ENCODE measurements at places on chromosomes 6 and 20.
A peak's percentile ranks its signal among the peaks of the same experiment; 100 is the strongest.

DNA sequence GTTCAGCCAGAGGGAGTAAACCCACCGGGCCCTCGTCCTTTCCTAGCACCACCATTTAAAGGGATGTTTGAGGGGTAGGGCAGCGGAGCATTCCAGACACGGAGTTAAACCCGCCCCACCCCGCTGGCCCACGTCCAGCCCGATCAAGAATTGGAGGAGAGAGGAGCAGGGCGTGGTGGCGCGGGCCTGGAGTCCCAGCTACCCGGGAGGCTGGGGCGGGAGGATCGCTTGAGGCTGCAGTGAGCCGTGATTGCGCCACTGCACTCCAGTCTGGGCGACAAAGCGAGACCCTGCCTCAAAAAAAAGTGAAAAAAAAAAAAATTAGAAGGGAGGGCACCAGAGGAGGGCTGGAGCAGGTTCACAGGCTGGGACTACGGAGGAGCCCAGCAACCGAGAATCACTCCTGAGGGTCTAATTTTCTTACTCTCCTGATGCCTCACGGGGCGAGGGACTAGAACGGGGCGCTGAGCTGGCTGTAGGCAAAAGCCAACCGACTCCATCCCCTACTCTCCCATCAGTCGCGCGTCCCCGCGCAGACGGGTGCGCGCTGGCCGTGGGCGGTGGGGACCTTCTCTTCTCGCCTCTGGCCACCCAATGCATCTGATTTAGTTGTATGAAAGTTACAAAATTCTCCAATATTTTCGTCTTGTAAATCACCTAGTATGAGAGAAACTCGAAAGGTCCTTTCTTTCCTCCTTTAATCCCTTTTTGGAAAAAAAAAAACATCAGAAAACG is 6.1 kb upstream of the HSPA1B start:
- DNase-seq: peak; percentile 54

DNA sequence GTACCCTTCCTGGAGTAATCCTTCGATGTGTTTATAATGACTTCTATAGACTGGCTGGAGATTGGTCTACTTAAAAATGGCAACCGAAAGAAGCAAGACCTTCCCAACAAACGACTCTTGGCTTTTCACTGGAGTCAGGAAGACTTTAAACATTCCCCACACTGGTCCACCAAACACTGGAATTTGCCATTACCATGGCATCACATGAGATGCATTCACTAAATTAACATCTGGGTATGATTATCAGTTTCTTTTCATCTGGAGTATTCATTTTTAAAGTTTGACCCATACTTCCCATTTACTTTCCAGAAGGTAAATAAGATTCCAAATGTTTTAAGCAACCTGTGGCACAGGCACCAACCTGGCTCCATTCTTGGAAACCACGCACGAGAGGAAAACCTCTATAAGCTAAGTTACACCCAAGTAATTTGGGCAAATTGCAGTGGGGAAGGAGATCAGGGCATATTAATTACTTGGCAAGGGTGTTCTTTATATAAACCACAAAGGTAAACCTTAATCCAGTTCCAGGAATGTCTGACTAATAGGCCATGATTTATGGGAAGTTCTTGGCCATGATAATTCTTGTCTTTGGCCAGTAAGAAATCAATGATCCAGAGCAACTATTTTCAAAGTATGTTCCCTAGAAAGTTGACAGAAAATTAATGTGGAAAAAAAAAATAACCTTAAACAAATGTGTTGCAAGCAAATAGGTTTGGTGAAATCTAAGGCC is 190.0 kb upstream of the COL21A1 start:
- DNase-seq: no peak

GRCh38 chr6:148530394-148530953 is 187.8 kb downstream of the SASH1 start:
- peak; percentile 18 for DNase-seq

DNA sequence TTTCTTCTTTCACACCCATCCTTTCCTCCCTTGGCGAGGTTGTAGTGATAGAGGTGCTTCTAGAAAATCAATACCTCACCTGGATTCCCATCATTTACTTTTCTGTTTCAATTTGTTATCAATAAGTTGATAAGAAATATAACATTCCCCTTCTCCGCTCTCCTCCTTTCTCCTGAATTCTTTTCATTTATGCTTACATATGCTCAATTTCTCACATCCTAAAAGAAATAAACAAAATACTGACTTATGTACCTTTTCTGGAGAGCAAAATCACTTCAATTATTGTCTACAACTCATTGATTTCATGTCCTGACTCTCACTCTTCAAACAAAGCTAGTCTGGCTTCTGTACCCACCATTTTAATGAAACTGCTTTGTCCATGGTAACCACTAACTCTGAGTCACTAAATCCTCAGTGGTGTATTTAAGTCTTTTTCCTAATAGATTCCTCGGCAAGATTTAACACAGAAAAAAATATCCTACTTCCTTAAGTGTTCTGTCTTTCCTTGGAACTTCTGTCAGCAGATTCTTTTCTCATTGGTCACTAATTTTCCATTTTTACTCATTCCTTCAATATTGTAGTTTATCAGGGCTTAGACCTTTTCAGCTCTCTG is 289.6 kb downstream of the RFPL4B start:
- DNase-seq: no peak

DNA sequence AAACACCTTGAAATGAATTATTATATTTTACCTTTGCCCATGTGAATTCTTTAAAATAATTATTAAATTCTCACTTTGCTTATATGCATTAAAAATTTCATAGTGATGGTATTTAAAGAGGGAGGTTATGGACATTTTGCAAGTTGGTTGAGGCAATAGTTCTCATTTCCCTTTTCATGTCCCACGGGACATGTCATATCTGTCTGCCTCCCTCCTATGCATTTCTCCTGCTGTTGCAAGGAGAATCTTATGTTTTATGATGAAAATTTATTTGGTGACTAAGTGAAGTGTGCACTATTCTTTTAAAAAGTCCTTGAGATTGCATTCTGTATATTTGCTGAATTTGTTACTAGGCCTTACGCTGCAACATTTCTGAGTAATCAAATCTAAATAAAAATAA is 67.2 kb downstream of the UTRN start:
- DNase-seq: no peak

DNA sequence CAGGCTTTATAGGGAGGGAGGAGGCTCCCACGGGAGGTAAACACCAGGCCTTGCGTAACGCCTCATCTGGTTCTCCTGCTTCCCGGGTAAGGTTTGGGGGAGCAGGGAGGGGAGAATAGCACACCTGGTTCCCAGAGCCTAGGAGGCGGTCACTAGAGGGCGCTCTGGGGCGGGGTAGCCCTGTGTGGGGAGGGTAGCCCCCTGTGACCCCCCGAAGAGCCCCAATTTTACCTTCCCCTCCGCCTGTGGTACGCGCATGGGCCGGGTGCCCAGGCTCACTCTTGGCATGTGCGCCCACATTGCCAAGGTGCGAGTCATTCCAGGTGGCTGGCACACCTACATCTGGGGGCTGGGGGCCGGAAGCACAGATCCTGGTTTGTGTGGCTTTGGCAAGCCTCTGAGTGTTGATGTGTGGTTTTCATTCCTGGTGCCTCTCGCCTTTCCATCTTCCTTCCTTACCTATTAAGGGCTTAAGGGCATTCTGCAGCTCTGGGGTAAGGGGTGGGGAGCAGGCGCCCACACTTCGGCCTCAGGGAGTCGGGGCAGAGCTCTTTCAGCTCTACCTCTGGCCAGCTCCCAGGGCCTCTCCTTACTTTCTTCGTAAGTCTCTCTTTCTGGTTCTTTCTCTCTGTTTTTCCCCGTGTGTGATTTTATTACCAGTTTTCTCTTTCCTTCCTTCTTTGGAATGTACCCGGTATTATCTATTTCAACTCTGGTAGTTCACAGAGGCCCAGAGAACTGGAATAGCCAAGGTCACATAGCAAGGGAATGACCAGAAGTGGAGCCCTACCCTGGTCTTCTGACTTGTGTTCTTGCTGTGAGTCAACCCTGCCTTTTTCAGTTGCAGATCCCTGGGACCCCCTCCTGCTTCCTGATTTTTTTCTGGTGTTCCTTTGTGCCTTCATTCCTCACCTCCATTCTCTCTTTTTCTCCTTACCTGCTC is 492 bp upstream of the RNF39 start:
- no peak for DNase-seq

- DNase-seq: no peak
Observed at GRCh38 chr20:64140061-64140931, 24.0 kb upstream of the MYT1 start.

- DNase-seq: peak; percentile 73
Observed at GRCh38 chr6:45555981-45556771, 178.4 kb upstream of the SUPT3H start.

DNA sequence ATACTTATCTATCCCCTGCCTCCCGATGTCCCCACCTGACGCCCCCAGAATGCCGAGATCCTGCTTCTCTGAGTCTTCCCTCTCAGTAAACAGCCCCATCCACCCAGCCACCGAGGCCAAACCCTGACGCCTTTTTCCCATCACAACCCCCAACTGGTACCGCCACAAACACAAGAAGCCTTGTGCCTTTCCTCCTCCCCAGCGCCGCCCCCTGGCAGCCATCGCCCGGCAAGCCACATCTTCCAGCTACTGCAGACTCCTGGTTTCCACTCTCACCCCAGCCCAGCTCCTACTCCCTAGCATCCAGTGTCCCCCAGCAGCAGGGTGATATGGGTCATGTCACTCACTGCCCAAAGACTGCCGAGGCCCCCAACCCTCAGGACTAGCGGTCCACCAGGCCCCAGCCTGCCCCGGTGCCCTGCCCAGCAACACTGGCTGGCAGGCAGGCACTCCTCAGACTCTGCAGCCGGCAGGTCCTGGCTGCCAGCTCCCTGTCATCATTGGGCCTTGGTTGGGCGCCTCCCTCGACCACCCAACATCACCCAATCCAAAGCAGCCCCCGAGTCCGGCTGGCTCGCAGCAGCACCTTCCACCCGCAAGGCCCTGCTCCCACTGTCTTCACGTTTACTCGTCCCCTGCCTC is 11.2 kb downstream of the TCFL5 start:
- DNase-seq: no peak

- DNase-seq: no peak
Observed at GRCh38 chr6:164130585-164130984, 716.1 kb downstream of the QKI start.

GRCh38 chr6:16049168-16049567 is 79.7 kb upstream of the MYLIP start:
- no peak for DNase-seq

- no peak for DNase-seq
Observed at GRCh38 chr20:36101192-36101591, 53.3 kb upstream of the EPB41L1 start.

GRCh38 chr6:38194589-38194988 is 375.1 kb downstream of the ZFAND3 start:
- DNase-seq: no peak

DNA sequence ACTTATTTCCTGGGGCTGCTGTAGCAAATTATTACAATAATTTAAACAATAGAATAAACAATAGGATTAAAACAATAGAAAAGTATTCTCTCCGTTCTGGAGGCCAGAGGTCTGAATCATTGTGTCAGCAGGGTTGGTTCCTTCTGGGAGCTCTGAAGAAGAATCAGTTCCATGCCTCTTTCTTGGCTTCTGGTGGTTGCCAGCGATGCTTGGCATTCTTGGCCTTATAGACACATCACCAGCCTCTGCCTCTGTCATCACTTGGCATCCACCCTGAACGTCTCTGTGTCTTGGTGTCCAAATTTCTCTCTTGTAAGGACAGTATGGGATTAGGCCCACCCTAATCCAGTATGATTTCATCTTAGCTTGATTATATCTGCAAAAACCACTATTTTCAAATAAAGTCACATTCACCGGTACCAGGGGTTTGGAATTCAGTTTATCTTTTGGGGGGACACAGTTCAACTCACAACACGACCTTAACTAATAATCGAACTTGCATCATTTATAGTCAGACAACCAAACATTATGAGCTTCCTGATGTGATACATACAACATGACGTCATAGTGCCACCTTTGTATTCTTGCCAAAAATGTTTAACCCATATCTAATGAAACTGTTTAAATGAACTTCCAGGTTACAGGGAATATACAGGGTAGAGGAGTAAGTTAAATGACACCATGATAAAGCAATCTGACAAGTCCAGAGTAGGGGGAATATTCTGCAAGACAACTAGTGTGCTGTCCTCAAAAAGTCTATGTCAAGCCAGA is 84.7 kb upstream of the RNF24 start:
- no peak for DNase-seq

GRCh38 chr6:134830940-134831339 is 119.0 kb downstream of the ALDH8A1 start:
- no peak for DNase-seq

DNA sequence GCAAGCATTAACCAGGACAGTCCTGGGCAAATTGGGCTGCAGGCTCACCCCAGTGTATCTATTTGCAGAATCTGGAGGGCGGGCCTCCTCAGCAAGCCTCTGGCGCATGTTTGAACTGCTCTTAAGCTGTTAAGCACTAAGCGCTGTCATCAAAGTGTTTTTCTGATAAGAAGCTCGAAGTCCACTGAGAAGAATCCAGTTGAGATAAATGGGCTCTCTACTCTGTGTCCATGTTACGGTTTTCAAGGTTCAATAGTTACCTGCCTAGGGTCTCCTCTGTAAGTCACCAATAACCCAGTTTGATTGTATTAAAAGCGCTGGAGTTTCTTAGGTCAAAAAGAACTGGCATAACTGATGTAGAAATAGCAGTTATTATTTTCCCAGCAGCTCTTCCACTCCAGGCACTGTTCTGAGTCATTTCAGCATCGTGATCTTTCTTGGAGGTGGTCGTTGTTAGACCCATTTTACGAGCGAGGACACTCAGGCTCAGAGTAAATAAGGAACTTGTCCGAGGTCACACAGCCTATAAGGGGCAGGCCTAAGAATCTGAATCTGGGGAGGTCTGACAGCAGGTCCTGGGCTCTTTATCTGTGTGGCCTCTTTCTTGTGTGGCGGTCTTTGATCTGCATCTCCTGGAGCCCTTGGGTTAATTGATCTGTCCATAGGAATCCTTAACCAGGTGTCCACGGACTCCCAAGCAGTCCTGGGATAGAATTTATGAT is 207.4 kb upstream of the ZNF217 start:
- DNase-seq: no peak

DNA sequence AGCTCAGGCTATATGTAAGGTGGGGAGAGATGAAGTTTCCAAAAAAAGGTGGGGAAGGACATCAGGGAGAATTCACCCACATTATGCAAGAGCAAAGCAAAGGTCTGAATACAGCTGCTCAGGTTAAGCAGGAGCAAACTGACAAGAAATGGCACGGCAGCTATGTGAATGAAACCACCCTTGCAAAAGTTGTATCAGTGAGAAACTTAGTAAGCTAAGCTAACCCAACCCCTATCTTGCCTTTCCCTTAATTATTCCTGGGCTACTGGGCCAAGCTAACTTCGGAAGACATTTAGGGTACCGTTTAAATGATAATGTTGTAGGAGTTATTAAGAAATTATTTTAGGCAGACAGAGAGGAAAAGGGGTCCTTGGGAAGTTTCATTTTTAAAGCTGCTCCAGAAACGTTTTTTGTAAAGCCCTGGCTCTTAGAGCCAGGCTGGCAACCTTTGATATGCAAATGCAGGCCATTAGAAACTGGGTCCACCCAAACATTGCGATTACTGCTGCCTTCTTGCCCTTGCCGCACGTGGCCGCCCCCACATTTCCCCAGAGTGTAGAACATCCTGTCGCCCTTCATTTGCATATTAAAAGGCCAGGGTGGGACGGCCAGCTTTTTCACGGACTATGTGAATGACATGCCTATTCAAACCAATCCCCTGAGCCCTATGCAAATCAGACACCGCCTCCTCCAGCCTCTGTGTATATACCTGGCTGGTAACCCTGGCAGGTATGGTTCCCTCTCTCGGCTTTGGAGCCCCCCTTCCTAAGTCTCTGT is 60.5 kb upstream of the SAMD5 start:
- DNase-seq: peak; percentile 63

GRCh38 chr6:75746221-75746620 is 2.8 kb upstream of the MYO6 start:
- DNase-seq: peak; percentile 46

GRCh38 chr6:79466207-79466834 is 70.9 kb downstream of the LCA5 start:
- DNase-seq: no peak

Data from NCI-H526 treated with DMSO at 0.1 percent for 48 hours (cell line).